K562 (cell line): ENCODE measurements at places on chromosomes 16 and 17.

GRCh38 chr17:41880130-41880529, 14.9 kb upstream of the KLHL11 start:
- H3K4me1 ChIP-seq = no peaks in the 10 kb centered on the region
- DNase-seq = no peak
- no peak overlapping the region for H3K27ac ChIP-seq
- no peak overlapping the region for H3K4me3 ChIP-seq

DNA sequence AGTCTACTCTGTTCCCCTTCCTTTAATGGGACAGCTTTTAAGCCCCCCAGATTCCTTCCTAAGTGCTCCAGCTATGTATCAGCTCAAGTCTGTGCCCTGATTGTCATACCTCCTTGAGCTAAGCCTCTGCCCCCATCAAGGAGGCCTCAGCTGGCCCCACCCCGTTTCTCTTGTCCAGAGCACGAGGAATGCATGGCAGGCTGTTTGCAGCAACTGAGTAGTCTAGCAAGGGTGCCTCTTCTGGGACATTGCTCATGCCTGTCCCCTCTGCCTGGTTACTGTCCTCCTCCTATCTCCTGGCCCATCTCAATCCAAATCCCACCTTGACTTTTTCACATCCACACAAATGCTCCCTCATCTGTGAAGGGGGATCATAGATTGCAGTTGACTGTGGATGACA, 27.8 kb upstream of the TMEM220 start:
- H3K27ac ChIP-seq = no peak overlapping the region
- peaks cover 3% of the 10 kb centered on the region; the same call in 1 of the 3 replicates for H3K27me3 ChIP-seq
- no peaks in the 10 kb centered on the region for H3K36me3 ChIP-seq
- H3K4me1 ChIP-seq = no peaks in the 10 kb centered on the region

- no peak overlapping the region for H3K4me3 ChIP-seq
- no peak overlapping the region for H3K27ac ChIP-seq
- no peaks in the 10 kb centered on the region for H3K4me1 ChIP-seq
- no peak for DNase-seq
- no peaks in the 10 kb centered on the region for H3K36me3 ChIP-seq
These were observed 76.3 kb downstream of the JPH3 start for GRCh38 chr16:87678618-87679017.

- no peak overlapping the region for H3K27ac ChIP-seq
- no peaks in the 10 kb centered on the region for H3K27me3 ChIP-seq
- no peak for DNase-seq
- H3K4me3 ChIP-seq = no peak overlapping the region
These were observed 16.9 kb upstream of the USP22 start for GRCh38 chr17:21059761-21060160.

DNA sequence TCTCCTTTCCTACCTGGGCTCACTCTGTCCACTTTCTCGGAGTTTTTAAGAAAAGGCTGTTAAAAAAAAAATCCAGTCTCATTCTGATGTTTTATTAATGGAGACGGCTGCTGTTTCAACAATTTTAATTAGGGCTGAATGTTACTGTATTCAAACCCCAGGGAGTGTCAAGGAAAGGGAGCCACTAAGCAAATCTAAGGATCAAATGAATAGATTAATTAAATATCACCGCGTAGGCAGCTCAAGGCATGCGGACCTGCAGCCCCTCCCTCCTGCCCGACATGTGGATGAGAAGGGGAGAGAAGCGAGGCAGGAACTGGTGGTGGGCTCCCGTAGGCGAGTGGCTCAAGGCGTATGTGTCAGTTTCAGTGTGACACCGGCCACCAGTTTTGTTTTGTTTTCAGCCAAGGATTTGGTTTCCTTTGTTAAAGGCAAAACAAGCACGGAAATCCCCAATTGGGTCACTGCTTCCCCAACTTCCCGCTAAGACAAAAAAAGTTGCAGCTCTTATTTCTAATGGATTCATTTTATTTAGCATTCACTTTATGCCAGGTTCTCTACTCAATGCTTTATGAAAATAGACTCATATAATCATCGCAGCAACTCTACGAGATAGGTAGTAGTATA, 110.6 kb downstream of the GP2 start:
- no peak overlapping the region for H3K4me3 ChIP-seq
- H3K36me3 ChIP-seq = no peaks in the 10 kb centered on the region
- DNase-seq = no peak
- H3K4me1 ChIP-seq = no peaks in the 10 kb centered on the region
- 0 out of 3 replicates have a peak, but pooled peaks cover 5% of the 10 kb centered on the region for H3K27me3 ChIP-seq

- DNase-seq = no peak
- no peak overlapping the region for H3K27ac ChIP-seq
- H3K27me3 ChIP-seq = peaks cover 30% of the 10 kb centered on the region
- H3K4me1 ChIP-seq = no peaks in the 10 kb centered on the region
- no peak overlapping the region for H3K4me3 ChIP-seq
These were observed 53.7 kb downstream of the IL21R start for GRCh38 chr16:27455700-27456099.

- no peak overlapping the region; the same call in 2 of the 3 replicates for H3K27ac ChIP-seq
- DNase-seq = no peak
- H3K27me3 ChIP-seq = no peaks in the 10 kb centered on the region
- peaks cover 73% of the 10 kb centered on the region for H3K4me1 ChIP-seq
These were observed 21.6 kb downstream of the PRKCB start for GRCh38 chr16:23857256-23857880.

GRCh38 chr16:50261160-50261706, 5.1 kb upstream of the ADCY7 start:
- no peaks in the 10 kb centered on the region for H3K27me3 ChIP-seq
- no peaks in the 10 kb centered on the region for H3K36me3 ChIP-seq
- peaks cover 68% of the 10 kb centered on the region for H3K4me1 ChIP-seq

DNA sequence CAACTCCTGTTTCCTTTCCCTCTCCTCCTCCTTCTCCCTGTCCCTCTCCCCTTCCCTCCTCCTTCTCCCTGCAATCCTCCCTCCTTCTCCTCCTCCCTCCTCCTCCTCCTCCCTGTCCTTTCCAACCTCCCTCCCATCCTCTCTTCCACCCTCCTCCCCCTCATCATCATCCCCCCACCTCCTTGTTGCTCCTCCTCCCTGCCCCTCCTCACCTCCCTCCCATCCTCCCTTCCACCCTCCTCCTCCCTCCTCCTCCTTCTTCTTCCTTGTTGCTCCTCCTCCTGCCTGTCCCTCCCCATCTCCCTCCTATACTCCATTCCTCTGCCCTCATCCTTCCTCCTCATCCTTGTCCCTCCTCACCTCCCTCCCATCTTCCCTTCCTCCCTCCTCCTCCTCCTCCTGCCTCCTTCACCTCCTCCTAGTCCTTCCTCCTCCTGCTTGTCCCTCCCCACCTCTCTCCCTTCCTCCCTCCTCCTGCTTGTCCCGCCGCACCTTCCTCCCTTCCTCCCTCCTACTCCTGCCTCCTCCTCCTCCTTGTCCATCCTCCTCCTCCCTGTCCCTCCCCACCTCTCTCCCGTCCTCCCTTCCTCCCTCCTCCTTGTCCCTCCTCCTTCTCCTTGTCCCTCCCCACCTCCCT, 222.5 kb downstream of the IRF8 start:
- DNase-seq = no peak
- no peak overlapping the region for H3K4me3 ChIP-seq
- no peak overlapping the region for H3K27ac ChIP-seq
- no peaks in the 10 kb centered on the region for H3K36me3 ChIP-seq

DNA sequence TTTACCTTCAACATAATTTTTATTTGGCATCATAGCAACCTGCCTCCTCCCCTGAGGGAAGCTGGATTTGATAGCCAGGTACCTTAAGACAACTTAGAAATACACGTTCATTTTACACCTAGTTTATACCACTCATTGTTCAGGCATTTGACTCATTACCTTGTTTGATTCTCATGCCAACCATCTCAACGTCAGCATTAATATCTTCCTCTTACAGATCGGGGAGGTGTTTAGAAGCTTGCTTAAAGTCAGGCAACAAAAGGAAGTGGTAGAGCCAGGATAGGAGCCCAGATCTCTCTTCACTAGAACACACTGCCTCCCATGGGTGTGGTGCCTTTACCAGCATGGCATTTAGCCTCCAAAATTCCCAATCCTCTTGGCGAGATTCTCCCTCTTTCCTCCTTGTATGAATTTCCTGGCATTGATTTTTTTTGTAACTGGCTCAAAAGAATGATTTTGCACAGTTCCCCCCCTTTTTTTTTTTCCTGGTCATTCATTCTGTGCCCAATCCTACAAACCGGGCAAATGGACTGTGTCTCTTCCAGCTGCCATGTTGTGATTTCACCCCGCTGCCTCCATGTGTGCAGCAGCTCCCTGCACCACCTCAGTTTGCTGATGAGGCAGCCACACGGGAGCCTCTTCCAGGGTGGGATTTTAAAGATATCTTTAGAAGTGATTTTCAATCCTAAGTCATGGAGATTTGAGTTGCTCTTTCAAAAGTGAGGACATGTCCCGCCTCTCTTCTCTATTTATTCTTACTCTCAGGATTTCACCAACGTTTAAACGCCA, 383.6 kb downstream of the UTP18 start:
- H3K36me3 ChIP-seq = no peaks in the 10 kb centered on the region
- H3K4me3 ChIP-seq = no peak overlapping the region
- no peaks in the 10 kb centered on the region for H3K4me1 ChIP-seq
- no peak for DNase-seq
- H3K27ac ChIP-seq = no peak overlapping the region

DNA sequence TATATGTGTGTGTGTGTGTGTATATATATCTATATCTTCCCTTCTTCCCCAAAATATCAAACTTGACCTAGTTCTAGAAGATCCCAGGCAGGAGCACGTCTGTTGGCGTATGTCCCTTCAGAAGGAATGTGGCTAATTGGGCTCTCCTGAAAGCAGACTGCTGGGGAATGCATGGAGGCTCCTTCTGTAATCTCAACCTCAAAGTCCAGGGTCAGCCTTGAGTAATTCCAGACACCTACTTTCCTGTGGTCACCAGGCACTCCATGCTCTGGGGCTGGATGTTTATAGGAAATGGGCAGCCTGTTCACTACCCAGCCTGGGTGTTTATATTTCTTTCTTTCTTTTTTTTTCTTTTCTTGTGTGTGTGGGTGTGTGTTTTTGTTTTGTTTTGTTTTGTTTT, 13.4 kb downstream of the BCO1 start:
- H3K36me3 ChIP-seq = no peaks in the 10 kb centered on the region
- no peaks in the 10 kb centered on the region for H3K4me1 ChIP-seq

- H3K4me1 ChIP-seq = no peaks in the 10 kb centered on the region
- H3K4me3 ChIP-seq = no peak overlapping the region
- no peaks in the 10 kb centered on the region for H3K36me3 ChIP-seq
- DNase-seq = no peak
These were observed 83.0 kb downstream of the N4BP1 start for GRCh38 chr16:48526958-48527331.

DNA sequence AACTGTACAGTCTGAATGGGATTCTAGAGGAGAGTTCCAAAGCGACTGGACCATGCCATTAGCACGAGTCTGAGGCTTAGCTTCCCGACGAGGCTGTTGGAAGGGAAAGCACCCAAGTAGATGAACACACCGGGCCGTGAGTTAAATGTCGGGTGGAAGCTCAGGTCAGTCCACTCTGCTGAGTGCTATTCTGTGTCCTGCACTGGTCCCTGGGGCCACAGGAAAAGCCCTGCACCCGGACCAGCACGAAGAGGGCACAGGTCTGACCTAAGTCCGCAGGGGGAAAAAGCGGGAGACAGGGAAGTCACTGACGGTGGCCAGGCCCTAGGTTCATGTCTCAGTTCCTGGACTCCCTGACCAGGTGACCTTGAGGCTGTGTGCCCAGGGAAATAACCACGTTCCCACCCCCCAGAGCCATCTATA, 44.1 kb upstream of the RBFOX3 start:
- H3K36me3 ChIP-seq = no peaks in the 10 kb centered on the region
- H3K27ac ChIP-seq = no peak overlapping the region
- peaks cover 22% of the 10 kb centered on the region for H3K27me3 ChIP-seq
- H3K4me3 ChIP-seq = no peak overlapping the region

GRCh38 chr16:80612461-80613017, 71.7 kb downstream of the DYNLRB2 start:
- no peaks in the 10 kb centered on the region for H3K4me1 ChIP-seq
- no peaks in the 10 kb centered on the region for H3K36me3 ChIP-seq
- DNase-seq = no peak
- no peak overlapping the region for H3K4me3 ChIP-seq
- no peak overlapping the region for H3K27ac ChIP-seq

- no peak overlapping the region for H3K27ac ChIP-seq
- H3K36me3 ChIP-seq = no peaks in the 10 kb centered on the region
- peaks cover 98% of the 10 kb centered on the region for H3K27me3 ChIP-seq
- peak; percentile 83 for DNase-seq
- H3K4me3 ChIP-seq = no peak overlapping the region
- no peaks in the 10 kb centered on the region for H3K4me1 ChIP-seq
These were observed 10.0 kb downstream of the GPR179 start for GRCh38 chr17:38333635-38334295.

DNA sequence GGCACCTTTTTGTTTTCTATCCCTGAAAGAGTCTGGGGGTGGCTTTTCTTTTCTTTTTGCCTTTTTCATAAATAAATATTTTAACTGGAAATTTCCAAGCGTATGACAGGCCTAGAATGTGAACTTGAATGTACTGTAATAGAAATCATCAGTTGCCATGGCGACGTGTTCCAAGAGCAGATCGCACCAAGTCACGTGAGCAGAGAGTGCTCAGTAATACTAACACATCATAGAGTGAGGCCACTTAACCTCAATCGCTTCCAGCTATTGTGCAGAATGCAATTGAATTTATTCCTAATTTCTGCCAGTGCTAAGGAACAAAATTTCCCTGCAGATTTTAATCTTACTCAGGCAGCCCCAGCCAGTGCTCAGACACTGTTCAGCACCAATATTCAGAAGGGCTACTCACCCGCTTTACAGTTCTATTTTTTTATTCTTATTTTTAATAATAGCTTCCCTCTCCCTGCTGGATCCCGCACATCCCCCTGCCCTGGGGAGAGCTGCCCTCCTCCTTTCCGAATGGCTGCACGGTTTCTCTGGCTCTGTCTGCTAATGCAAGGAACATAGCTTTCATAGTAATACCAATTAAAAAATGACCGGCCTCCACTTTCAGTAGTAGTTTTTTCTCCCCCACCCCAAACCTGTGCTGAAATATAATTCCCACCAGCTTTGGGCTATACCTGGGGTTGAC, 26.2 kb upstream of the PMFBP1 start:
- peak; percentile 14 for DNase-seq
- no peaks in the 10 kb centered on the region for H3K4me1 ChIP-seq
- H3K27me3 ChIP-seq = peaks cover 22% of the 10 kb centered on the region; the same call in 1 of the 2 replicates
- no peaks in the 10 kb centered on the region for H3K36me3 ChIP-seq
- no peak overlapping the region for H3K4me3 ChIP-seq

- no peaks in the 10 kb centered on the region for H3K36me3 ChIP-seq
- no peak overlapping the region for H3K27ac ChIP-seq
- H3K27me3 ChIP-seq = no peaks in the 10 kb centered on the region; the same call in 2 of the 3 replicates
- H3K4me1 ChIP-seq = no peaks in the 10 kb centered on the region
- DNase-seq = no peak
These were observed 175.5 kb upstream of the SDK2 start for GRCh38 chr17:73819440-73820395.

DNA sequence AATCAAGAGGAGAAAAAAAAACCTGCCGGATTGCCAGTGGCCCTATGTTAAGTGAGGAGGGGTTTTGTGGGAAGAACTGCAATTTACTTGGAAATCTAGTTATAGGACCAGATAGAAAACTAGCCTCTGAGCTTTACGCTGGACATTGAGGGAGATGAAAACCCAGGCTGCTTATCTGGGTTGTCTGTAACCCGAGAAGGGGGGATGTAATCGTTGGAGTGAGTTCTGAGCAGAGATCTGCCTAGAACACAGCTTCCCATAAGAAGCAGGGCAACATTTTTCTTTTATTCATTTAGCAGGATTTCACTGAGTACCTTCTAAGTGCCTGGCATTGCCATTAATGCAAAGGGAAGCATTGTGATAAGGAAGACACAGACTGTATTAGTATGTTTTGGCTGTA, 70.6 kb downstream of the KATNIP start:
- no peak for DNase-seq
- no peak overlapping the region for H3K4me3 ChIP-seq
- H3K27me3 ChIP-seq = no peaks in the 10 kb centered on the region
- H3K4me1 ChIP-seq = peaks cover 3% of the 10 kb centered on the region
